ENCODE measurements at places on chromosomes 2 and 18. TPM values are rescaled to one million over a fixed set of nuclear protein-coding genes. Genes with fewer than 3 reads are reported as not detected.

Gene FIGN
- 2.0 TPM for total RNA-seq

Gene TNFRSF11A
- total RNA-seq: 9.5 TPM

Gene SERPINB10
- total RNA-seq: not detected

Gene CYP27C1
- 4.7 TPM for total RNA-seq

Gene EPAS1
- 99.8 TPM for total RNA-seq

Gene UGT1A3
- not detected for total RNA-seq

Gene CTAGE1
- total RNA-seq: not detected

Gene ST8SIA5
- not detected for total RNA-seq

Gene SH3RF3
- 0.61 TPM for total RNA-seq
